Muscle of back (tissue), 13 donors: ENCODE measurements at places on chromosomes 5 and 9. TPM values are rescaled to one million over a fixed set of nuclear protein-coding genes. Genes with fewer than 3 reads are reported as not detected.

GRCh38 chr5:115952588-115952987 is 9.7 kb upstream of the LVRN start:
- DNase-seq, result no peak

DNA sequence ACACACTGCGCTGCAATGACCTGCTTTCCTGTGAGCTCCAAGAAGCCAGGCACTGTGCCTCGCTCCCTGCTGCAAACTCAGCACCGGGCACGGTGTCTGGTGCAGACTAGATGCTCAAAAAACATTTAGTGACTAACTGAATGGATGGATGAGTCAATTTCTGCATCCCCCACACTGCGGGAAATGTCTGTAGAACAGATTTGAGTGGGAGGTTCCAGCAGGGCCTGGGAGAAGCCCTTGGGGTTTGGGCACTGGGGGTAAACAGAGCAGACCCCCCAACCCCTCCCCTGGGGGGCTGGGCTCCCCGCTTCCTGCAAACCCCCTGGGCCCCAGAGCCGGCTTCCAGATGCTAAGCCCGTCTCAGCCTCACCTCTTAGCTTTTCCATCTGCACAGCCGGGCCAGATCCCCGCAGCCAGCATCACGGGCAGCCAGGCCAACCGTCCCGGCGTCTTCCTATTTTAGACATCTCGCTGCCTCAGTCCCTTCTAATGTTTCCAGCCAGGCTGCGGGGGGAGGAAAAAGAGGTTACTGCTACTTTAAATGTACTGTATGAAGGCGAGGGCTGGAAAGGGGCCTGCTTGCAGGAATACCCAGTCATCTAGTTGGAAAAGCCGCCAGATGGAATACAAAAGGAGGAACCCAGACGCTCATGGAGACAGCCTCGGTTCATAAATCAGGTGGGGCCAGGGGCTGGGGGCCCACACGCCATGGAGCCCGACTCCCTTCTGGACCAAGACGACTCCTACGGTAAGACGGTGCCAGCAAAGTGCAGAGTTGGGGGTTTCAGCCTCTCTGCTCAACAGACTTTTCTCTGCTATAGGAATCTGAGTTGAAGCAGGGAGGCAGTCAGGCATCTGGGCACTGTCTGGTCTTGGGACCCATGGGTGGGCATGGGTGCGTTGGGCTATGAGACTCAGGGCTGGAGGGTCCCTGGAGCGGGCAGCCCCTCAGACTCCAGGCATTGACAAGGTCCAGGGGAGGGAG is 67.1 kb upstream of the GGTA1 start:
- DNase-seq, result peak; percentile 84

Gene AGTPBP1
- polyA plus RNA-seq, result 15.8 TPM

DNA sequence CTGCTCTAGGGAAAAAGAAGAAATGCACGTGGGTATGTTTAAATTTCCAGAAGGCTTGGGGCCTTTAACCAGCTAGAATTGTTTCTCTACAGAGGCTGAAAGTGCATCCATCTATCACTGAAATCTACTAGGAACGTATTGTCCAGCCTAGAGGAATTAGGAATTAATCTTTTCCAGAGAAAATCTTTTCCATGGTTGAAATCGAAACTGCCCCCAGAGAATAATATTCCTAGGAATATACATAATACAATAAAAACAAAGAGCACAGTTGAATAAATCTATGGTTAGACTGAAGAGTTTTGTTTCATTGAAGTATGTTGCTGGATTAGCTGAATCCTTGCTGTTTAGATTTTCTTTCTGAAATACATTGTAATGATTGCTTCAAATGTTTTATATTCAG is 378.5 kb downstream of the PLK2 start:
- no peak for DNase-seq

DNA sequence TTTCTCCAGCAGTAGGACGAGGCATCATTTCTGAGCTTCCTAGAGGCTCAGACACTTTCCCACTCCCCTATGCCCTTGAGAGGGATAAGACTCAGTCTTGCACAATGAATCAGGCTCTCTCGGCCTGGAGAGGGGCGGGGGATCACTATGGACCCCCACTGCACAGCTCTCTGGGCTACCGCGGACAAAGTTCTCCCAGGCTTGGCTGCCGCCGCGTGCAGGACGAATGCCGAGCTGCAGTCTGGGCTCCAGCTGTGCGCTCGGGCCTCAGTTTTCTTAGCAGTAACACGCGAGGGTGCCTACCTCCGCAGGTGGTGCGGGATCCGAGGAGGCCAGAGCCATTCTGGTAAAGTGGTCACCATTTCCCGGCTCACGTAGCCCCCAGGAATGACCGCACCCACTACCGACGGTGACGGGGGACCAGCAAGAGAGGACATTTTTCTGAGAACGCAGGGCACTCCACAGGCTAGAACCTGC is 3.4 kb upstream of the MYORG start:
- no peak for DNase-seq

- no peak for DNase-seq
Measured at GRCh38 chr9:120645760-120646159, 65.8 kb upstream of the CDK5RAP2 start.

Gene AMBP
- polyA plus RNA-seq, result not detected

Gene FAM170A
- polyA plus RNA-seq, result not detected

GRCh38 chr5:155451106-155451505 is 437.6 kb downstream of the KIF4B start:
- no peak for DNase-seq

- DNase-seq, result peak; percentile 89
Measured at GRCh38 chr5:154771383-154771901, 16.3 kb downstream of the LARP1 start.

DNA sequence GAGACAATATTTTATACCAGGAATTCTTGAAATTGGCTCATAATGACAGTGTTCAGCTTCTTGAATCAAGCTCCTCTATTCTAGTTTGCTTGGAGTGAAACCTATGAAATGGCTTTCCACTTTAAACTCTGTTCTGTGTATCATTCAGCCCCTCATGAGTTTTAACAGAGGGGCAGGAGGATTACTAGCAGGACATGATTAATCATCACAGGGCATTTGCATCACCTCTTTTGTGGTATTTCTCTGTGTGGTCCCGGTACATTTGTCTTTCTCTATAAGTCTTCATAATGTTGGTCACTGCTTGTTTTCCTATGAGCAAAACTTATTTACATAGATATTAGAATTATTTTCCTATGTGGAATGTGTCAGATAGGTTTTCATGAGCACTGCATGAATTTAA is 21.2 kb downstream of the CAST start:
- no peak for DNase-seq

- DNase-seq, result no peak
Measured at GRCh38 chr5:57219386-57219785, 45.5 kb downstream of the GPBP1 start.

DNA sequence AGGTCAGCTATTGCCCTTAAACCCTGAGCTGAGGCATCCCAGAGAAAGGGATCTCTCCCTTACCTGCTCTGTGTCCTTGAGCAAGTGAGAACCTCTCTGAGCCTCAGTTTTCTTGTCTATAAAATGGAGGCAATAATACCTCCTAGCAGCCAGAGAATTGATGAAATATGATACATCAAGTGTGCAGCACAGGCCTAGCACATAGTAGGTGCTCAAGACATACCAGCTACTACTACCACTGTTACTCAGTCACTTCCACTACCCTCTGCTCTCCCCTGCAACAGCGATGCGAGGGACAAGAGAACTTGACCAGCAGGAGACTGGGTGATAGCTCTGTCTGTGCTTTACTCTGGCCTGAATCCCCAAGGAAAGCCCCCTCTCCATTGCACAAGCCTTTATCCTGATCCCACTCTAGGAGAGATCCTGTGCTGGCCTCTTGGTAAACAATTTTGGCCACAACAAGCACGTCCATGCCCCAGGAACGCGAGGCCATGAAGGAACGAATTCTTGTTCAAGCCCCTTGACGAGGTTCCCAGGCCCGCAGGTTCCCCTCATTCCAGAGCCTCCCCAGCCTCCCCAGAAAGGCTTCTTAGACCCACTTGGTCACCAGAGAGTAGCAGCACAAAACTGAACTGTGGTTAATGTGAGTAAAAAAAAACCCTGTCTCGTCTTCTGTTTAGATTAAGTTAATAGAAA is 39.4 kb downstream of the LRSAM1 start:
- no peak for DNase-seq

Gene GDNF
- 2.2 TPM for polyA plus RNA-seq

Gene PCDHGA9
- polyA plus RNA-seq, result 4.2 TPM

GRCh38 chr9:132099741-132100407 is 20.2 kb upstream of the MED27 start:
- DNase-seq, result no peak

Gene SHC3
- polyA plus RNA-seq, result 0.54 TPM

DNA sequence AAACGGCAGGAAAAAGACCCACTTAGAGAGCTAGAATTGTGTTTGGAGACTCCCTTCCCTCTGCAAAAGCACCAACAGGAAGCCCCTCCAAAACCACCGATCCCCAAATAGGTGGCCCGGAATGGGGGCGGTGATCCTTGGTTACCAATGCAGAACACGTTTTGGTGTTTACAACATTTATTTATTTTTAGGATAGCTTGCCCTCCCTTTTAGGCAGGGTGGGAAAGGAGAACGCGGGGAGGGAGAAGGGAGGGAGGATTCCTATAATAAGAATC is 579 bp upstream of the NTRK2 start:
- no peak for DNase-seq

DNA sequence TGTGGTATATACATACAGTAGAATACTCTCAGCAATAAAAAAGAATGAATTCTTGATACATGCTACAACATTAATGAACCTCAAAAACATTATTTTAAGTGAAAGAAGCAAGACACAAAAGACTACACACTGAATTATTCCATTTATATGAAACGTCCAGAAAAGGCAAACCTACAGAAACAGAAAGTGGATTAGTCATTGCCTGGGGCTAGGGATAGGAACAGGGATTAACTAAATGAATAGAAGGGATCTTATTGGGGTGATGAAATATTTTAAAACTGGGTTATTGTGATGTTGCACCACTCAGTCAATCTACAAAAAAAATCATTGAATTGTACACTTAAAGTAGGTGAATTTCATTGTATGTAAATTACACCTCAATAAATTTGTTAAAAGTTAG is 326.7 kb downstream of the PIK3R1 start:
- DNase-seq, result no peak

GRCh38 chr9:71793386-71794105 is 25.2 kb upstream of the CEMIP2 start:
- DNase-seq, result peak; percentile 19

- no peak for DNase-seq
Measured at GRCh38 chr5:33206962-33207506, 233.7 kb upstream of the TARS1 start.

DNA sequence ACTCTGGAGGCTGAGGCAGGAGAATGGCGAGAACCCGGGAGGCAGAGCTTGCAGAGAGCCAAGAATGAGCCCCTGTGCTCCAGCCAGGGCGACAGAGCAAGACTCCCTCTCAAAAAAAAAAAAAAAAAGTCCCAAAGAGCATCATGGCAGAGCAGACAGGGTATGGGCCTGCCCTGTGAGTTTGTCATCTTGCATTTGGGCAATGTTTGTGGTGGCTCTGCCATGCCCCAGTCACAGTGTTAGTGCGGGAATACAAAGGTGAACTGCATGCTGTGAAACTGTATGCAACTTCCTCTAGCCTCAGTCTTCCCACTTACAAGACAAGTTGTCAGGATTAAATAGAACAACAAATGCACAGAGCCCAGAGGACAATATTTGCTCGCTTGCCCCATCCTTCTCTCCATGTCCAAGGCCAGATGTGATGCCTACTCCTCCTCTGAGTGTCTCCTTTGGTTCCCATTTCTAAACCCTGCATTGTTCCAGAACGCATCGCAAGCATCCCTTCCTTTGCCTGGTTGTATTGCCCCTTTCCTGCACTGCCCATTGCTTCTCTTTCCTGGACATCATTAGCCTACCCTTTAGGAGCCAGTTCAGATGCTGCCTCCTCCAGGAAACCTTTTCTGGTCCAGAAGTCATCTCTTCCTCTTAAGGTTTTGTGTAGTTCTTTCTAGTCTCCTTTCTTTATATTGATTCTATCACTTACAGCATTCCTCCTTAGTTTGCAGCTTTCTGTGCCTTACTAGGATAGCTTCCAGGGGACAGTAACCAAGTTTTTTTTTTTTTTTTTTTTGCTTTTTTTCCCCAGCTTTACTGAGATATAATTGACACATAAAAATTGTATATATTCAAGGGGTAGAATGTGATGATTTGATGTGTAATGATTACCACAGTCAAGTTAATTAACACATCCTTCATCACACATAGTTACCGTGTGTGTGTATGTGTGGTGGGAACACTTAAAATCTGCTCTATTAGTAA is 69.0 kb upstream of the TNFAIP8 start:
- DNase-seq, result no peak

DNA sequence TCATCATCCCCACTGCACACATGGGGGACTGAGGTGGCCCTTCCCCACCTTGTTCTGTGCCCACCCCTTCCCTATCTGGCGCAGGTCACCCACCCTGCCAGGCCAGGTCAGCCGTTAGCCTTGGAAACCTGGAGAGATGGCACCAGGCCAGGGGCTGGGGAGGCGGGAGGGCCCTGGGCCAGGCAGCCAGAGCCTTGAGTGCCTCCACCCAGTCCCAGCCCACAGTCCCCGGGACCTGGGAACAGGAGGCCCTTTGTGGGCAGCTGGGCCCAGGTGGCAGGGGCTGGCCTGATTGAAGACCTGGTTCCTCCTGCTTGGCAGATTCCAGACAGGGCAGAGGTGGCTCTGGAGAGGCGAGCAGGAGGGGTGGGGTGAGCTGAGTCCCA is 70.6 kb downstream of the LRSAM1 start:
- no peak for DNase-seq

DNA sequence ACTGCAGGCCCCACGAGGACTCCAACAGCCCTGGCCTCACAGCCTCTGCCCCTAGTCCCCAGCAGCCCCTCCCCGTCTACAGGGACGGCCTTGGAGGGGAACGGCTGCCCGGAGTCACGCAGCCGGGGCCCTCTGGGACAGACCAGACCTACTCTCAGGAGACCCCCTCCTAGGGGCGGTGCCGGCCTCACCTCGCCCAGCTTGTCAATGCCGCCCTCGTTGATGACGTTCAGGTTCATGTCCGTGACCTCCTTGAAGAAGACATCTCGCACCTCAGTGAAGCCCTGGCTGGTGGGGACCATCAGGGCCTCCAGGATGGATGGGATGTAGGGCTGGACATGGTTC is 58.6 kb downstream of the LRSAM1 start:
- no peak for DNase-seq

DNA sequence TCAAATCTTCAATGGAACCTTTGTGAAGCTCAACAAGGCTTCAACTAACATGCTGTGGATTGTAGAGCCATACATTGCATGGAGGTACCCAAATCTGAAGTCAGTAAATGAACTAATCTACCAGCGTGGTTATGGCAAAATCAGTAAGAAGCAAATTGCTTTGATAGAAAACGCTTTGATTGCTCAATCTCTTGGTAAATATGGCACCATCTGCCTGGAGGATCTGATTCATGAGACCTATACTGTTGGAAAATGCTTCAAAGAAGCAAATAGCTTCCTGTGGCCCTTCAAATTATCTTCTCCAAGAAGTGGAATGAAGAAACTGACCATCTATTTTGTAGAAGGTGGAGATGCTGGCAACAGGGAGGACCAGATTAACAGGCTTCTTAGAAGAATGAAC is 54.7 kb upstream of the TTC39B start:
- no peak for DNase-seq

DNA sequence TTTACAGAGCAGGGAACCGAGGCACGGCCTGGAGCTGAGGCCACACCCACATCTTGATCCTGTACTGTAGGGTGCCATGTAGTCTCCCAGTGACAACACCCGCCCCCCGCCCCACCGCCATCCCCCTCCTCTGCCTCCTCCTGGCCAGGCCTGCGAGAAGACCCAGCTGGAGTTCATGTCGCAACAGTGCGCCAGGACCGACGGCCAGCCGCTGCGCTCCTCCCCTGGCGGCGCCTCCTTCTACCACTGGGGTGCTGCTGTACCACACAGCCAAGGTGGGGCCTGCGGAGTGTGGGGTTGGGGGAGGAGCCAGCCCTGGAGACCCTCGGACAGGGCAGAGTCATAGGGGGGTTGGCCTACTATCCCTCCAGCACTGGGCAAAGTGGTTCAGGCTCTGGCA is 14.5 kb downstream of the ADAMTS13 start:
- no peak for DNase-seq

Gene ISL1
- 0.46 TPM for polyA plus RNA-seq

Gene ZNF622
- 22.2 TPM for polyA plus RNA-seq
